A549 (cell line): ENCODE measurements at places on chromosomes 3 and 15. TPM values are rescaled to one million over a fixed set of nuclear protein-coding genes. Genes with fewer than 3 reads are reported as not detected.

DNA sequence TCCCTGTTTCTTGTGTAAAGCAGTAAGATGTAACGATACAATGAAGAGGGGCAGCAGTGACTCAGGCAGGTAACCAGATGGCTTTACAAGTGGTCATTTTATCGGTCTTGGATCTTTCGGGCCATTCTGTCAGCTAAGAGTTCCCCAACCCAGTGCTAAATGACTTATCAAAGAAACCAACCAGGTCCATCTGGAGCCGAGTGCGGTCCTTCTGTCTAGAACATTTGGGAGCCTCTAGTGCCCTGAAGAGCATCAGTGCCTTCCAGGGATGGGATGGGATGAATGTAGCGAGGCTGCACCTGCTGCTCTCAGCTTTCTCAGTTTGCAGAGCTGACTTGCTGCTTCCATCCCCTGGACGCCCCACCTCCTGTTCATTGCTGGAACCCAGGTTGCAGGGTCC is 131.7 kb upstream of the AGBL1 start:
- DNase-seq, result no peak

- no peak for DNase-seq
Observed at GRCh38 chr15:36999778-37000177, 100.6 kb downstream of the MEIS2 start.

DNA sequence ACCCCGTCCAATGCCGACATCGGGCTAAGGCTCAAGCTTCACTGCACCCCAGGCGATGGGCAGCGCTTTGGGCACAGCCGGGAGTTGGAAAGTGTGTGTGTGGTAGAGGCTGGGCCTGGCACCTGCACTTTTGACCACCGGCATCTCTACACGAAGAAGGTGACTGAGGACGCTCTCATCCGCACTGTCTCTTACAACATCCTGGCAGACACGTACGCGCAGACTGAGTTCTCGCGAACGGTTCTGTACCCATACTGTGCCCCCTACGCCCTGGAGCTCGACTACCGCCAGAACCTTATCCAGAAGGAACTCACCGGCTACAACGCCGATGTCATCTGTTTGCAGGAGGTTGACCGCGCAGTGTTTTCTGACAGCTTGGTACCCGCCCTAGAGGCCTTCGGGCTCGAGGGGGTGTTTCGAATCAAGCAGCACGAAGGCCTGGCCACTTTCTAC is 1.0 kb downstream of the PDE12 start:
- peak; percentile 13 for DNase-seq

GRCh38 chr3:82130046-82130445 is 368.6 kb upstream of the GBE1 start:
- DNase-seq, result no peak

DNA sequence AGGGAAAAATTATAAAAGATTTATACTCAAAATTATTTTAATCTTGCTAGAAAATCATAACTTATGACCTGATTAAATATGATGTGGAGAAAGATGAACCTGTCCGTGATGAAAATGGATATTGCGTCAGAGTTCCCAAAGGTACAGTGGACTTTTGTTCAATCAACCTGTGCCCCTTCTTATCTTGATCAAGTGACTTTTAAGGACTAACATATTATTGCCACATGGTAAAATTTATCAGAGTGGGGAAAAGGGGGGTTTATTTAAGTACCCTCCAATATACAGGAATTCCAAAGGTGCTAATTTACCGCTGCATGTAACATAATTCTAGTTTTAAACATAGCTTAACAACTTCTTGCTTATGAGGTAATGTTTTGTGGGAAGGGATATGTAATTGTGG is 39.6 kb downstream of the HDC start:
- no peak for DNase-seq

GRCh38 chr3:171374661-171375285 is 85.4 kb downstream of the TNIK start:
- DNase-seq, result no peak

GRCh38 chr15:95208988-95209387 is 977.6 kb downstream of the MCTP2 start:
- no peak for DNase-seq

DNA sequence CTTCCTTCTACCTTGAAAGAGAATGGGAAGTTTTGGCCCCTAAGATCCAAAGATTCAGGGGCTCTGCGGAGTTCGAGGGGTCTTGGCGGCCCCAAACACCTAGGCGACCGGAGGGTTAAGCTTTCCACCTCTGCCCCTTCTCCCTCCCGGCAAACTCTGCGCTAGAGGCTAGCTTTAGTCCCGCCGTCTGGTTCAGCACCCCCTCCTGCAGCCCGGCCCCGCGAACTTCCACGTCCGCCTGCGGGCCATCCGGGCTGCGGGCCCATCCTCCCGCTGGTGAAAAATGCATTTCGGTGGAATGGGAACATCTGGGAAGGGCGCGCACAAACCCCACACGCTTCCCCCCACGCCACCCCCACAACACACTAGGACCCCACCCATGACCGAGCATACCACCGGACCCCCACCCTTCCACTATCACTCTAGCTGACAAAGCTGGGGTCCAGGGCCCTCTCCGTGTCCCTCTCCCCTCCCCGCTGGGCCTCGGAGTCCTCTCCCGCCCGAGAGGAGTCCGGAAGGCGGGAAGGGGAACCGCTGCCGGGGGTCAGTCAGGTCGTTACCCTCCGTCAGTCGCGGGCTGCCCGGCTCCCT is 1.0 kb downstream of the SHOX2 start:
- peak; percentile 38 for DNase-seq

DNA sequence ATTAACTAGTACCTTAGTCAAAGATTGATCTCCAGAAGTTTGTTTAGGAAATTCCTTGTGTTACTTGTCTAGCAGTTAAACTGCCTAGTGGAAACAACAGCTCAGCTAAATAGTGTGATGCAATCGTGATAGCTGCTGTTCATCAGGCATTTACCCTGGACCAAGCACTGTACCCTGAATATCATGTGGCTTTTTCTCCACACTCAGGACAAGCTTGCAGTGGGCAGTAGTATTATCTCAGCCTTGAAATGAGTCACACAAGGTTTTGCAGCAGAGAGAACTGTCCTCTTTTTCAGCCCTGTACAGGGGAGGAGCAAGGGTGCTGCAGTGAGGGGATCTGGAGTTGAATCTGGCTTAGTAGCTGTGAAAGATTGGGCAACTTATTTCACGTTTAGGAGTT is 208.4 kb downstream of the TP63 start:
- peak; percentile 87 for DNase-seq

DNA sequence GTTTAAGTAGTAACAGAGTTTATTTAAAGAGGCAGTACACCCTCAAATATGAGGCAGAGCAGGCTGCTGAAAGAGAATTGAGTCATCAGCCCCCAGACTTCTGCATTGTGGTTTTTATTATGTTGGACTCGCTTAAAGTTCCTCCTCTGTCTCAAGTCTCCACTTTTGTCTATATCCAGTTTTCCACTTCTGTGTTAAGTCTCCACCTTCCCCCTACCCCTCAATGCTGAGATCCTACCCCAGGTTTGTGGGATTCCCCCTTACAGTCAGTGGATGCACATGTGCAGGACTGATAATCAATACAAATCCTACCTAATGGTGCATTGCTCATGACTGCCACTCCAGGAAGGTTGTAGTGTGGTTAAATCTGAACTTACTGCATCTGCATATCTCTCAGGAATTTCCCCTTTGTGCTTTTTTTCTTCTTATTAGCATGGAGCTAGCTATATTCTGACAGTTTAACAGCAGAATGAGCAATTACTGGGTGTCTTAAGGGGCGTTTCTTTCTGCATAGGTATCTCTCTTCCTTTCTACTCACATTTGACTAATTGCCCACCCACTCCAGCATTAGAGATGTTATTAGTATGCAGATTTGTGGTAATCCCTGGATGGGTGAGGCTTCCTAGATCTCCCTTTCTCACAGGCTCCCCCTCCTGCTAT is 11.9 kb upstream of the CD200R1L start:
- no peak for DNase-seq

- no peak for DNase-seq
Observed at GRCh38 chr3:194773771-194774455, 88.2 kb downstream of the FAM43A start.

DNA sequence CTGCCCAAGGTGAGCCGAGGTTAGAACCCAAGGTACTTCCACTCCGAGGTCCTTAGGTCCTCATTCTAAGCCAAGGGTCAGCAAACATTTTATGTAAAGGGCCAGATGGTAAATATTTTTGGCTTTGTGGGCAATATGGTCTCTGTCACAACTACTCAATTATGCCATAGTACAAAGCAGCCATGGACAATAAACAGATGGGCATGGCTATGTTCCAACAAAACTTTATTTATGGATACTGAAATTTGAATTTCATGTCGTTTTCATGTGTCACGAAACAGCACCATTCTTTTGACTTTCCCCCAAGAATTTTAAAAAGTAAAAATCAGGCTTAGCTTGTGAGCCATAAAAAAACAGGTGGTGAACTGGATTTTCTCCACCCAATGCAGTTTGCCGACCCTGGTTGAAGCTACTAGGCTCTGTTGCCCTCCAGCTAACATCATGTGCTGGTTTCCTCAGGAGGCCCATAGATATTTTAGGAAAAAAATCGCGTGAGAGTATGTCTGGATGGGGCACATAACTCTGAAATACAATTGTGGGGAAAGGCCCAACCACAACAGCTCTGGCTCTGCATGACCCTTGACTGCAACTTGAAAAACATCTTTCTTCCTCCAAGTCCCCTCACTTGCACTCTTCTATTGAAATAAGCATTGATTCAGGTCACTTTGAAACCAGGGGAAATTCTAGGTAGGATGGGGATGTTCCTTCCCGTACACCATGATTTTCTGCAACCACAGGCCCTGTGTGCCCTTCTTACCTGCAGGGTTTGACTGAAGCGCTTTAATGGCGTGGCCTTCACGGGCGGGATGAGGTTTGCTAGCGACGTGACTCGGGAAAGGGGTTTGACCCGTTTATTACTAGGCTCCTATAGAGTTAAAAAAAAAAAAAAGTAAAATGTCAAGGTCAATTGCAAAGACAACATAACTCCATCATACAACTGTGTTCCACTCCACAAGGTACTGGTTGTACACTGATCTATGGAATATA is 28.5 kb downstream of the ARHGEF3 start:
- DNase-seq, result no peak

- DNase-seq, result peak; percentile 38
Observed at GRCh38 chr3:125129512-125129997, 73.8 kb upstream of the HEG1 start.

GRCh38 chr15:60580650-60581376 is 101.9 kb upstream of the ICE2 start:
- no peak for DNase-seq

- peak; percentile 83 for DNase-seq
Observed at GRCh38 chr3:58049143-58049785, 41.0 kb downstream of the FLNB start.

GRCh38 chr3:126033765-126034164 is 50.2 kb downstream of the SLC41A3 start:
- no peak for DNase-seq

- DNase-seq, result no peak
Observed at GRCh38 chr3:17135696-17136095, 250.9 kb downstream of the PLCL2 start.

DNA sequence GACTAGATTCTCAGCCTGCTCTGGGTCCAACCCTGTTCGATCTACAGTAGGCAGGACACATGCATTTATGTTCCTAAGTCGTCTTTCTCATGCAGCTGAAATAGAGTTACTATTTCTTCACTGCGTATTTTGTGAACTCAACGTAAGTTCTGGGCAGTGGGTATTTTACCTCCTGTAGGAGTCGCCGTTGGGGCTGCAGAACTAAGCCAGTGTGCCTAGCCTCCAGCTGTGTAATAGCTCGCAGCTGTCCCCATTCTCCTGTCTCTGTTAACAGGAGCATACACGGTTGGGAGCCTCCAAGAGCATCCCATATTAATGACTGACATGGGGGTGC is 58.4 kb upstream of the HRH1 start:
- peak; percentile 19 for DNase-seq

- DNase-seq, result no peak
Observed at GRCh38 chr15:77859491-77860060, 217.9 kb downstream of the TBC1D2B start.

DNA sequence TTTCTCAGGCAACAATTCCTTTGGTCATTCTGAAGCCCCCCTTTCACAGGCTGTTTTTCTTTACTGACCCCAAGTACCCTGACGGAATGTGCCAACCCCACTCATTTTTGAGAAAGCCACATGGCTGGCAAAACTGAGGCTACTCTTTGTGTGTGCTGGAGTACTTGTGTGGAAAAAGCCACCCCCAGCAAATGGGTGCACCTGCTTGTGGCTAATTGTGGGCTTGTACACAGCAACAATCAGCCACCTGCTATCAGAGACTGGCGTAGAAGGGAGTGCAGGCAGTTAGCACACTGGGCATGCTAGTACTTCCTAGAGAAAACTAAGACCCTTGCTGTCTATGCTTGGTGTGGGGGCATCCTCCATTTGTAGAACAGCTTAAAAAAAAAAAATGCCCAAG is 110.1 kb upstream of the LMOD3 start:
- no peak for DNase-seq

- peak; percentile 7 for DNase-seq
Observed at GRCh38 chr3:58776231-58776630, 109.7 kb upstream of the FAM3D start.

- DNase-seq, result no peak
Observed at GRCh38 chr15:29081781-29082180, 187.8 kb downstream of the NSMCE3 start.

DNA sequence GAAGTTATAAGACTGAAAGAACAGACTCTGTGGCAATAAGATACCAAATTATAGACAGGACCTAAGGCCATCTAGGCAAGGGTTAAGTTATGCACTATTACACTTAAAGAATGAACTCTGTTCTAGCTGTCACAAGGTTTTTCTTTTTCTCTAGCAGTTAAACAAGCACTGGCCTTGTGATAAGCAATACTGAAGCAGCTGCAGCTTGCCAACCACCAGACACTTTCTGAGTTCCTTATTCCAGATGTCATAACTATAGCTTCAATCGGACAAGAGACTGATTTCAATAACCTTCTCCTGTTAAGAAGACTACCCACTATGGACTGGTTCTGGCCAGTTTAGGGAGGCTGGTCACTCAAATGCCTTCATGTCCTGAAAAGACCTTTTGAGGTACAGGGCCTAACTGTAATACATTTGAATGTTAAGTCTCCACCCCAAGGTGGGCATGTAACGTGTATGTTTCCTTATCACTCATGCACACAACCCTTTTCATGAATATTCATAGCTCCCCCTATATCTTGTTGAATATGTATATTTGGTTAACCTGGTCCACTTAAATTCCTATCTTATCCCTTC is 85.8 kb downstream of the CFAP20DC start:
- no peak for DNase-seq

Gene CCRL2
- not detected in 3 replicates for polyA plus RNA-seq

Gene ZNF609
- polyA plus RNA-seq, result 18.3 to 19.6 TPM (median 18.5 TPM) in 3 replicates

Gene GOLGA8G
- 0.03 to 0.05 TPM (median 0.04 TPM) in 3 replicates for polyA plus RNA-seq

Gene EXD1
- 0.14 to 0.34 TPM (median 0.26 TPM) in 3 replicates for polyA plus RNA-seq

Gene MTFMT
- 19.2 to 21.4 TPM (median 20.8 TPM) in 3 replicates for polyA plus RNA-seq

Gene THOC7
- 71.7 to 81.3 TPM (median 73.4 TPM) in 3 replicates for polyA plus RNA-seq

Gene ADGRG7
- not detected in 3 replicates for polyA plus RNA-seq

Gene MINDY2
- polyA plus RNA-seq, result 4.7 to 4.9 TPM (median 4.7 TPM) in 3 replicates

Gene DBR1
- polyA plus RNA-seq, result 11.7 to 13.5 TPM (median 13.2 TPM) in 3 replicates

Gene LMAN1L
- polyA plus RNA-seq, result not detected in 3 replicates

Gene ZIC4
- polyA plus RNA-seq, result not detected in 3 replicates

Gene SHC4
- 0.08 to 0.30 TPM (median 0.20 TPM) in 3 replicates for polyA plus RNA-seq

Gene CDHR4
- polyA plus RNA-seq, result 0.52 to 1.1 TPM (median 0.66 TPM) in 3 replicates

Gene CPLX3
- polyA plus RNA-seq, result not detected in 3 replicates

Gene SLC24A1
- 5.2 to 6.4 TPM (median 5.9 TPM) in 3 replicates for polyA plus RNA-seq
